NCI-H69 (cell line): ENCODE measurements at places on chromosomes 11 and 22.

DNA sequence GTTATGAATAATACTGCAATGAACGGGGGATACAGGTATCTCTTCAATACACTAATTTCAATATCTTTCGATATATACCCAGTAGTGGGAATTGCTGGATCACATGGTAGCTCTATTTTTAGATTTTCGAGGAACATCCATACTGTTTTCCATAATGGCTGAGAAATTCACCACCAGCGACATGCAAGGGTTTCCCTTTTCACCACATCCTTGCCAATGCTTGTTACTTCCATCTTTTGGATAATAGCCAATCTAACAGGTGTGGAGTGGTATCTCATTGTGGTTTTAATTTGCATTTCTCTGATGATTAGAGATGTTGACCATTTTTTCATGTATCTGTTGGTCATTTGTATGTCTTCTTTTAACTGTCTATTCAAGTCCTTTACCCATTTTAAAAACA, 5.9 kb downstream of the IL10RA start:
- DNase-seq, result no peak

GRCh38 chr11:14015711-14016110, 53.2 kb downstream of the SPON1 start:
- DNase-seq, result no peak

- DNase-seq, result no peak
Measured at GRCh38 chr11:57378186-57378585, 2.8 kb downstream of the PRG3 start.

DNA sequence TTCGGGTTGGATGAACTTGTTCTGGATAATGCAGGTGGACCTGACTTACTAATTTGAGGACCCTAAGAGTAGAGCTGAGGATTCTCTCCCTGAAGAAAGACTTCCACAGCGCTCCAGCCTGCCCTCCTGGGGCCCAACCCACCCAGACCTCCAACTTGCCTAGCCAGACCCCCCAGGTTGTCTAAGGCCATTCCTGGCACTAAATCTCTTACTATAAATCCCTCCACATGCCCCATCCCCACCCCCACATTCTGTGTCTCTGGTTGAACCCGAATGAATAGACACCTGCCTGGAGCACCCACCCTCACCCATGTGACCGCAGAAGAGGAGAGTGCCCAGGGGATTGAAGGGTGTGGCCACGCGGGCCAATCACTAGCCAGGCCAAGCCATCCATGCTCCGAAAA, 1480.0 kb downstream of the TBC1D22A start:
- no peak for DNase-seq

DNA sequence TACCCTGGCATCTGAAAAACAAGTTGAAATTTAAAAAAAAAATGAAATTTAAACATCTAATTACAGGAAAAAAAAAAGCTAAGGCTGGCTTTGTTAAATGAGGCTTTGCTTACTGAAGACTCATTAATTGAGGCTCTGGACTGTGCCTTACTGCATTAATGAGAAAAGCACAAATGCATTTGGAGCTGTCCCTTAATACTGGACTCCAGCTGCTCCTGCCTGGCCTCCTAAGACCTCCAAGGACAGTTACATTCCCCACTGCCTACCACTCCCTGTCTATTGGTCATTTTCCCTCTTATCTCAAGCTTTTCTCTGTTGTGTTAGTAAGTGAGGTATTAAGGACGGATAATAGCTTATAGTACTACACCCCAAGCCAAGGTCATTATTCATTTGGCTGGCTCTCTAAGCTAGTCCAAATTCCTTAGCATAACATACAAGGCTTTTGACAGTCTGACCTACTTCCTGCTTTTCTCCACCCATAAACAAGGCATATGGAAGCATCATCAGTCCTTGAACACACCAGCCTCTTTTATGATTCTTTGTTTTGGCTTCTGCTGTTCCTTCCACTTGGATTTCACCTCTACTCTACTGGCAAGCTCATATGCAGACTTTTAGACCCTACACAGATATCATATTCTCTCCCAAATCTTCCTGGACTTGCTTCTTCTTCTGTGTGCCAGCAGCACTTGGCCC, 62.5 kb downstream of the USP35 start:
- no peak for DNase-seq

GRCh38 chr11:43765194-43765593, 84.7 kb downstream of the HSD17B12 start:
- DNase-seq, result no peak

DNA sequence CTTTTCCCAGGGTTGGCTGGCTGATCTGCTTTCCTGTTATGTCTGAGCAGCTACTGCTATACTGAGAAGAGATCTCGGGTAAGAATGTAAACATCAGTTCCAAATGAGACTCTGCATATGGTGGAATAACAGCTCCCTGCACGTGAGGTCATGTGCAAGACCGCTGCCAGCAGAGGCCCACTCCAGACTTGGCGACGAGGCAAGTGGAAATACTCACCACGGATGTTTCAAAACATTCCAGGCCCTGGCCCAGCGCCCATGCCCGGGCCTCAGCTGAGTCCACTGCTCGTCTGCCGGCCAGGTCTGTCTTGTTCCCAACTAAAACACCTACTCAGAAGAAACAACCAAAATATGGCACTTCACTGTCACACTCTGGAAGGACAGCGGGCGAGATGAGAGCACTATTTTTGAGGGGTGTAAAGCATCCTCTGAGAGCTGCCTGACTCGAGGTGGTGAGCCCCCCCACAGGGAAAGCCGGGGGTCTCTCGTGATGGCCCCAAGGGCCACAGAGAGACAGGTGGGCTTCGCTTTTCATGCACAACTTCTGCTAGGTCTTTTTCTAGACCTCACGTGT, 13.1 kb downstream of the IFT27 start:
- DNase-seq, result no peak

DNA sequence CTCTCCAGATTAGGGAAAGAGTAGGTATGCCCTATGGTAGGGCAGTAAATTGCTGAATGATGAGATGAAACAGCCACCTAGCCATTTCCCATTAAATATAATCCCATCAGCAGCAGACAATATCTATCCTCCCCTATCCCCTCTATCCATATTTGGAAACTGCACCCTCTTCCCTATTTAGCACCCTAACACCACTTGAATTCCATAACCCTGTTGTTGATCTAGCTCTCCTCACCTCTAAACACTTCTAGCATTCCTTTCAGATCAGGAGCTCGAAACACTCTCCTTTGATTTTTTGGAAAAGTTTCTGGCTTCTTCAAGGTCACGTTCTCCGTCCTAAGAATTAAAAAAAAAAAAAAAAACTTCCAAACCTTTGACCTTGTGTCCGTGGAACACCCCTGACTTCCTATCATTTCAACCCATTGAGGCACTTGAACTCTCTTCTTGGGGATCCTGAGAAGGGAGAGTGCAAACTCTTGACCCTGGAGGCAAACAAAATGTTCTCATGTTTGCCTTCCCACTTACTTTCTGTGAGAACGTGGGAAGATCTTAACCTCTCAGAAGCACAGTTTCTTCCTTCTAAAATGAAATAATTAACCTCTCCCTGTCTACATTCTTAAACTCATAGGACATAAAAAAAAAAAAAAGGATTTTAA, 19.0 kb downstream of the TRIM5 start:
- no peak for DNase-seq

DNA sequence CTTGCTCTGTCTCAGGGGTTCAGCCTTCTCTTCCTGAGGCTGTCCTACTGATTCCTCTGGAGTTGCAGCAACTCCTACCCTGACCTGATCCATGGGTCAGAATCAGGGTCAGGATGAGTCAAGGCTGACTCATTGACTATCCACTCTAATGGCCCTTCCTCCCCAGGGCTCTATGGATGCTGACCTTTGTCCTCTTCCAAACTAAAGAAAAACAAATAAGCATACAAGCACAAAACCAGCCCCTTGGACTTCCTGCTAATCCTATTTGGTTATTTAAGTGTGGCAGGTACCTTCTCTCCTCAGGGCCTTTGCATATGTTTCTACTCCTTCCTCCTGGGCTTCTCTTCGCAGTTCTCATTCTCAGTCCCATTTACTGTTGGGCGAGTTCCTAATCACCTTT, 204.5 kb upstream of the NAV2 start:
- DNase-seq, result no peak

GRCh38 chr22:44483878-44484277, 14.2 kb downstream of the RTL6 start:
- peak; percentile 63 for DNase-seq

GRCh38 chr22:38631724-38632123, 24.5 kb downstream of the FAM227A start:
- DNase-seq, result no peak

- no peak for DNase-seq
Measured at GRCh38 chr11:60457576-60457975, 1.9 kb downstream of the MS4A1 start.

- peak; percentile 70 for DNase-seq
Measured at GRCh38 chr11:57798905-57799559, 37.4 kb downstream of the CTNND1 start.

DNA sequence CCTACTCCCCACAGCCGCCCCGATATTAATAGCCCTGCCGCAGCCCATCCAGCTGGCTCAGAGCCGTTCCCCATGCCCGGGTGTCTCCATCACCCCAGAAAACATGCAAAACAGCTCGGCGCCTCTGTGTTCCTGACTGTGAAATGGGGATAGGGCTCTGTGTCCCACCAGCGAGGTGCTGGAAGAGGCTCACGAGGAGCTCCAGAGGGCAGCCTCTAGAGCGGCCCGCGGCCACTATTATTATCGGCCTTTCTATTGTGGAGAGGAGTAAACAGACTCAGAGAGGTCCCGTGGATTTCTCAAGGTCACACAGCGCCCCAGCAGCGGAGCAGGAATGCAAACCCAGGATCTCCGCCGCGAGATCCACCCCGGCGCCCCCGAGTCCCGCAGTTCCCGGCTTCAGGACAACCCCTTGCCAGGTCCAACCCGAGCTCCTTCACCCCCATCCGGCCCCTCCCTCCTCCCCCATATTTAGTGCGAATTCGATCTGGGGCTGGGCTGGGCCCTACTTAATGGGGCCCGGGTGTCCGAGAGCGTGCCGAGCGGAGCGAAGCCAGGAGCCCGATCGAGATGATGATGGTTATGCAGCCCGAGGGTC, at the start of gene ACTN3:
Gene ACTN3 (plus strand): TSS at position 536 of the 598 bp plus-strand sequence. CDS start 35 bp downstream, at position 571.
- no peak for DNase-seq

DNA sequence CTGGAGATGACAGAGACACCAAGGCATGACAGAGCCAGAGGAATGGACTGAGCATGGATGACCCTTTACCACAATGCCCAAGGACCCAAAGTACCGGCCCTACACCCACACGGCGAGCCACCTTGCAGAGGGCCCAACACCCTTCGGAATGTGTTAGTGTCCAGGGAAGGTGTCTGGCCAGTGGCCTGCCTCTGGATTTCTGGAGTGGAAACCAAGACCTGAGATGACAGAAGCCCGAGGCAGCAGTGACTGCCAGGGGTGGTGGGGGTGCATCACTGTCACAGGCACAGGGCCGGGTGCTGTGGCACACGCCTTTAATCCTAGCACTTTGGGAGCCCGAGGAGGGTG, 28.7 kb downstream of the PDGFB start:
- no peak for DNase-seq

- peak; percentile 71 for DNase-seq
Measured at GRCh38 chr22:20267441-20268278, 458 bp downstream of the RTN4R start.

DNA sequence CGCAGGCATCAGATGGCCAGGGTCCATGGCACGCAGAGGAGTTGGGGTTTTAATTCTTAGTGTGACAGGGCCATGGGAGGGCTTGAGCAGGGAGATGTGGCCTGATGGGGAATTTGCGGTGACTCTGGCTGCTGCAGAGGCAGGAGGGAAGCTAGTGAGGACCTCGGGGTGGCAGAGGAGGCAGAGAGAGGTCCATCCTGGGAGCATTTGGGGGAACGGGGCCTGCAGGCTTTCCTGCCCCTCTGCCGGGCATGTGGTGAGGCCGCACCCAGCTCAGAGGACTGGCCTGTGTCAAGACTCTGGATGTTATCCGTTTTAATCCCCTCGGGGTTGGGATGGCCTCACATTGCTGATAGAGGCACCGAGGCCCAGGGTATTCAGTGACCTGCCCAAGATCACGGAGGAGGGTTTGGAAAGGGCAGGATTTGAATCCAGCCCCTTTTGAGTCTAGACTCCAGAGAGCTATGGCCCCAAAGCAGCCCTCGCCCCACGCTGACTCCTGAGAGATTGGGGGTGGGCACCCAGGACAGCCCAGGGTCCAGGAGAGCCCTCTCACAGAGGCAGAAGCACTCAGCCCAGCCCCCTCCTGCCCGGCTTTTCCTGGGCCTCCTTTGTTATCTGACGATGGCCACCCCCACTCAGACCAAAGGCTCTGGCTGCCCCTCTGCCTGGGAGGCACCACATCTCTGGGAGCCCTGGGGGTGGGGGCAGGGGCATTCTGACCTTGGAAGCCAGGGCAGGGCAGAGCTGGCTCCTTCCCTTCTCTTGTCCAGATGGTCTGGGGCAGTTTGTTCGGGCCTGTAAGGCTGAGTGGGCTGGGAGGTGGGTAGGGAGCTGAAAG, 13.9 kb downstream of the MGAT3 start:
- no peak for DNase-seq

GRCh38 chr22:40739721-40740120, 60.4 kb downstream of the MCHR1 start:
- no peak for DNase-seq

DNA sequence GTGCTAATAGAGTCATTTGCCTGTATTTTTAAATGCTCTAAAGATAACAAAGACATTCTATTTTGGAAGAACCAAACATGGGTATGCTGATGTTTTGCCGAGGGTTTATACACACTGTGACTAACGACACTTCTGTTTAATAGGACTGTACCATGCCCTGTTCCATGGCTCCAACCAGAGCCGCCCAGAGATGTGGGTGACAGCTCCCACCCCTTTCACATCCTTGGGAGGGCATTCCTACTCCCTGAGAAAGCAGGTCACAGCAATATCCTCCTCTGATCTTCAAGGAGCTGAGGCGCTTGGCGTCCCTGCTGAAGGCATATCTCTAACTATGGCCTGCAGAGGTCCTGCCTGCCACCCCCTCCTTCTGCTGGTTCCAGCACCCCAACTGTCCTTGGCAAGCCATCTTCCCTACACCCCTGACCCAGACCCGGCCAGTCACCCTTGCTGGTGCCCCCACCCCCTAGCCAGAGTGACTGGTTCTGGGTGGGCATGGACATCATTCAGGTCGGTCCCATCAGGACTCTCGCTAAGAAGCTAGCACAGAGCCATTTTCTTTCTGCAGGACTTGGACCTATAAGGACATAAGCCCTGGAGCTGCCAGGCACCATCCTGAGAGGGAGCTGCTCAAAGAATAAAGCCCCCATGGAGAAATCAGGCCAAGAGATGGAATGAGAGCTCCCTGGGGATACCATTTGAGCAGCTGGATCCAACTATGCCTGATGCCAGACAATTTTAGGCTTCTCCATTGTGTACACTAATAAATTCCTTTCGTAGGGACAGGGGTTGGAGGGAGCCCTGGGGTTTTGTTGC, 381.3 kb downstream of the CTTN start:
- peak; percentile 13 for DNase-seq
